ENCODE measurements at places on chromosomes 5 and 9.

GRCh38 chr5:167903243-167903642, 388.2 kb upstream of the WWC1 start:
- DNase-seq: no peak

DNA sequence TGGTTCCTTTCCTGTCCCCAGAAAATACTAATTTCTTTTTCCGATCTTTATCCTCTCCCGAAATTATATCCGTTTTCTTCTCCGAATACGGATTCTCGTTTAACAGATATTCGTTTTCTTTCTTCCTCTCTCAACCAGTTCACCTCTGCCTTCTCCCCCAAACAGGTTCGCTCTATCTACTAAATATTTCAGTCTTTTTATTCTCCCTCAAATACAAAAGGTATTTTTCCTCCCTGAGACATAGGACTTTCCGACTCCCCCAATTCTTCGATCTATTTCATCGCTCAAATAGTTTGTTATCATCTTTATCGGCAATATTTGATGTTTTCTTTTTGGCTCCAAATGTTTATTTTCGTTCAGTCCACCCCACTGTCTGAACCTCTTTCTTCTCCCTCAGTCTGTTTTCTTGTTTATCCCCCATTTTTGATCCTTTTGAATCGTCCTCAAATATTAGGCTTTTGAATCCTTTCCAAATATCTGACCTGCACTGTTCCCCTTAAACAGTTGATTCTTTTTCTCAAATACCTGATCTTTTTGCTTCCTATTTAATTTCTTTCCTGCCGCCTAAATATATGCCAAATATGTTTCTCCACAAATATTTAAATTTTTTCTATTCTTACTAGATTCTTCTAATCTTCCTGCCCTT, 4.4 kb downstream of the PITX1 start:
- DNase-seq: no peak

DNA sequence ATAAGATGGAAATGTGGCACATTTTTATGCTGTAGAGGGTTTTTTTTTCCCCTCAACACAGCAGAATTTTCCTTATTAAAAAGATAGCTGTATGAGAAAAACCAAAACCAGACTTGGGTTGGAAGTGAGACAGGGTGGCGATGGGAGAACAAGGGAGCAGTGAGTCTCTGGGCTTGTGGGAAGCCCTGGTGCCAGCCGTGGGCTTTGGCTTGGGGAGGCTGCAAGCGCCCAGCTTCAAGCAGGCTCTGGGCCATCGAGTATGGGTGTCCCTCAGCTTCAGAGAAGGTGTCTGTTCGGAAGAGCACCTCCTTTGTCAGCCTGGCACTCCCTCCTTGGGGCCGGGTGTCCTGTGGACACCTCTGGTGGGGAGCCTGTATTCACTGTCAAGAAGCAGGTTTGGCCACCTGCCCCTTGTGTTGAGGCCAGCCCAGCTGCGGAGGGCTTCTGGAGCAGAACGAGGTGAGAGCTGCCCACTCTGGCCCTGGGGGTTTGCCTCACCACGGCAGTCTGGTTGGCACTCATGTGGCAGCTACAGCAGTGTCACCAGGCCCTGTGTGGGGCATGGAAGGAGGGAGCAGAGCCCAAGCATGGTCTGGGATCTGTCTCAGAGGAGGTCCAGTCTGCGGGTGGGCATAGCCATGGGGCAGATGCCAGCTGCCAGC, 37.6 kb upstream of the ANGPTL2 start:
- no peak for DNase-seq

GRCh38 chr5:31809050-31809870, 170.3 kb downstream of the PDZD2 start:
- DNase-seq: peak; percentile 52

Data from H54 (cell line).